ENCODE measurements at places on chromosomes 6 and 20.

DNA sequence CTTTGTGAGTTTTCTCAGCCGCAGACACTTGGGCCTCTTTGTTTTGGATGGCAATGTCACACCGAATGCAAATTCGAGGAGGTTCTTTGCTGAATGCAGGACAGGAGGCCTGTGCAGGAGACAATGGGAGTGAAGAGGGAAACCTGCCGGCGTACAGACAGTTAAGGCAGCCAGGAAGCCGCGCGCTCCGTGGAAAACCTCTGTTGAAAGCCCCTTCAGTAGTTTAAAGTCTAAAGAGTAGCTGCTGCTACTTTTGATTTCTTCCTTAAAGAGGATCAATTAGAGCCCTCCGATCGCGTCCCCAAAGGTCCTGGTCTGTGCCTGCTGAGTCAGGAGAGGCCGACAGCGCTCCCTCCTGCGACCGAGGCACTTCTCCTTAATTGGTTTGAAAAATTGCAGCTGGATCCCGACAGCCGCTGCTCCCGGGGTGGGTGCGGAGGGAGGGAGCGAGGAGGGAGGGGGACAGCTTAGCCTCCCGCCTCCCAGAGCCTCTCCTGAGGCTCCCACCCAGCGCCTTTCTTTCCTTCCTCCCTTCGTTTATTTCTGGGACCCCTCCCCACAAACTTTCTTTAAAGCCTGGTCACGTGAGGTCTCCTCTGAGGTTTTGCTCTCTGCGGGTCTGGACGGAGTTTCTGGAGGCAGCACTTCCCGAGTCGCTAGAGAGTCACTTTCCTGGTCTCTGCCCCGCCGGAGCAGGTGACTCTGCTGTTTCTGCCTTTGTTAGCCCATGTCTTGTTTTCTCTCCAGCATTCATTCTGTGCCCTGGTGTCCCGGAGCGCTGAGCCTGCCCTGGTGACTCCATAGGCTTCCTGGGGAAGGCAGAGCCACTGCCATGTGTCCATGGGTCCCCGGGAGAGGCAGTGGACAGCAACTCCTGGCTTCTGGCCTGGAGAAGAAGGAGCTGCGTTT is 22.3 kb upstream of the RPP40 start:
- peak; percentile 37 for DNase-seq

DNA sequence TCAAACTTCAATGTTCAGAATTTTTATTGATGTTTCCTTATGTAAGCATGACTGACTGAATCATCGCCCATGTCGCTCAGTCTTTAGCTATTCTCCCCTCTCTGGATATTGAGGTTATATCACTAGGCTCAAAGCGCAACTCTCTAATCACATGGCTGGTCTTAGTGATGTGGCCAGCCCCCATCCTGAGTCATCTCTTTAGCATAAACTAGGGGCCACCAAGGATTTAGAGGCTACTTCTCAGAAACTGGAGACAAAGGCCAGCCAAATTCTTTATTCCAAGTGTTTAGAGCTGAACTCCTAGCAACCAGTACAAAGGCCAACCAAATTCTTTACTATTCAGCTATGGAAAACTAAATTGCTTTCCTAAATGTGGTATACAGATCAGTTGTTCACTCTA is 61.4 kb downstream of the FAM135A start:
- no peak for DNase-seq

DNA sequence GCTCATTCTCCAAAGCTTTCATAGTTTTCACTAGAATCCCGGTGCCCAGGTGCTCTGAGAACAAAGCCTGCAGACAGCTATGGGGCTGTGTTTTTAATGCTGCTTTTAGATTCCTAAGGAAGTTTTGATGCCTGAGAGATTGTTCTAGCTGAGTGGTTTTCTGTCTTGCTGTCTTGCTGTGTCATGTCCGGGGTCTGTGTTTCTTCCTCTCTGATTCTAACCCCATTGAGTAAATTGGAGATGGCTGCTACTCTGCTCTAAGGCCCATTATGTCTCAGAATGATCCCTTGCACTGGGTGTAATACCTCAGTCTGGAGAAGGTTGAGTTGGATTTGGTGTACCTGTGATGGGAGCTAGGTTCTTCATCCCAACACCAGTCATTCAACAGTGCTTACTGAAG is 63.4 kb downstream of the ARID1B start:
- no peak for DNase-seq

- no peak for DNase-seq
Measured at GRCh38 chr20:6612606-6612923, 154.9 kb upstream of the BMP2 start.

DNA sequence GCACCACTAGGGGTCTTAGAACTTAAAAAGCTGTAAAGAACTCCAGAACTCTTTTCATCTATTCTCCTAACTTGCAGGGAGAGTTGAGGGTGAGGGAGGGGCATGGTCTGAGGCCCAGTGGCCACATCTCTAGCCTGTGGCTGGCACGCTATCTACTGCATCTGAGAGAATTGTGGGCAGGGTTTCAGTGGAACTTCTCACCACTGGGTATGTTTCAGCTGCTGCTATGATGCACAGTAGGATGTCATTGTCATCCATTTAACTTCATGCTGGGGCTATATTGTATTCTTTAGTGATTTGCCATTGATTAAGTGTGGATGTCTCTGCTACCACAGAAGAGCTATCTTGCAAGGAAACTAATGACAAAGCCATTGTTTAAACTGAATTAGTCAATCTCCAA is 4.5 kb downstream of the TMEM14A start:
- DNase-seq: no peak

- DNase-seq: no peak
Measured at GRCh38 chr6:137102050-137102848, 57.5 kb upstream of the IL20RA start.

- no peak for DNase-seq
Measured at GRCh38 chr6:70172252-70172651, 130.6 kb downstream of the COL9A1 start.

DNA sequence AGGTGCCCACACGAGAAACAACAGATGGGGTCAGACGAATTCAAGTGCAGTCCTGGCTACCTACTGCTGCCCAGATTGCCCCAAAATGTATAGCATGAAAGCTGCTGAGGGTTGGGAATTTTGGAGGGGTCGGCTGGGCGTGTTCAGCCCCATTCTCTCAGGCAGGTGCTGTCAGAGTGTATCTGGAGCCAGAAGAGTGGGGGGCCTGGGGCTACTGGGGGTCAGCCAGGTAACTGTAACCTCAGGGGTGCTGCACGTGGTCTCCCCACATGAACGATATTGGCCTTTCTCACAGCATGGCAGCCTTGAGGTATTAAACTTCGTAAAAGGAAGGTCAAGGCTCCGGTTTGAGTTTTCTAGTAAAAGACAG is 14.6 kb downstream of the SYNDIG1 start:
- DNase-seq: no peak

- DNase-seq: no peak
Measured at GRCh38 chr6:41074692-41075436, 2.1 kb downstream of the NFYA start.

Data from HT-29 (cell line).